ENCODE measurements at places on chromosomes 4 and X. TPM values are rescaled to one million over a fixed set of nuclear protein-coding genes. Genes with fewer than 3 reads are reported as not detected.

The TCEAL7 gene
- 2.6 TPM for total RNA-seq

DNA sequence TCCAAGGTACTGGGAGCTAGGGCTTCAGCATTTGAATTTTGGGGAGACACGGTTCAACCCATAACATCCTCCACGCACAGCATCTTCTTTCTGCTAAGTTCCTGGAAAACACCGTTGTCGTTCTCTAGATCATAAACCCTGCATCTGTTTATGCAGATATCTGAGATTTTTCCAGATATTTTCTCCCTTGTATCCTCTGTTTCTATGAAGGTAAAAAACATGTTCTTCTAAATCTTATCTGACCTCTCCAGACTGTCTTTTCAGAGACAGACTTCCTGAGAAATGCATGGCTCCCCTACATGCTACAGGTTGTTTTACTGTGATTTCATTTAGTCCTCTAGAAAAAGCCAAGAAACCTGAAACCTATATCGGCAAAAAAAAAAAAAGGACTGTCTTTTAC, 152.3 kb upstream of the KLF3 start:
- no peak for DNase-seq

DNA sequence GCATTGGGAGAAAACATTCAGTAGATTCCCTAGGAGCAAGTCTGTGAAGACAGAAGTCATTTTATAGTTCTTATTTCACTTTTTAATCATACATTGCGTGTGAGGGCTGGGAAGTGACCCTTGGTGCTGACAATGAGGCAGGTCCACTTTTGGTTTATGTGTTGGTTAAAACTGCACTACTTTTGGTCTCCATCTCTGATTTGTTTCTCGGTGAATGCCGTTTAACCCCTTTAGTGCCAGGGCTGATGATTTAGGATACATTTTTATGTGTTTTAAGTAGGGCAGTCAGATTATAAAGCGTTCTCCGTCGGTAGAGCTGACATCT, 110.4 kb downstream of the AFF1 start:
- no peak for DNase-seq

DNA sequence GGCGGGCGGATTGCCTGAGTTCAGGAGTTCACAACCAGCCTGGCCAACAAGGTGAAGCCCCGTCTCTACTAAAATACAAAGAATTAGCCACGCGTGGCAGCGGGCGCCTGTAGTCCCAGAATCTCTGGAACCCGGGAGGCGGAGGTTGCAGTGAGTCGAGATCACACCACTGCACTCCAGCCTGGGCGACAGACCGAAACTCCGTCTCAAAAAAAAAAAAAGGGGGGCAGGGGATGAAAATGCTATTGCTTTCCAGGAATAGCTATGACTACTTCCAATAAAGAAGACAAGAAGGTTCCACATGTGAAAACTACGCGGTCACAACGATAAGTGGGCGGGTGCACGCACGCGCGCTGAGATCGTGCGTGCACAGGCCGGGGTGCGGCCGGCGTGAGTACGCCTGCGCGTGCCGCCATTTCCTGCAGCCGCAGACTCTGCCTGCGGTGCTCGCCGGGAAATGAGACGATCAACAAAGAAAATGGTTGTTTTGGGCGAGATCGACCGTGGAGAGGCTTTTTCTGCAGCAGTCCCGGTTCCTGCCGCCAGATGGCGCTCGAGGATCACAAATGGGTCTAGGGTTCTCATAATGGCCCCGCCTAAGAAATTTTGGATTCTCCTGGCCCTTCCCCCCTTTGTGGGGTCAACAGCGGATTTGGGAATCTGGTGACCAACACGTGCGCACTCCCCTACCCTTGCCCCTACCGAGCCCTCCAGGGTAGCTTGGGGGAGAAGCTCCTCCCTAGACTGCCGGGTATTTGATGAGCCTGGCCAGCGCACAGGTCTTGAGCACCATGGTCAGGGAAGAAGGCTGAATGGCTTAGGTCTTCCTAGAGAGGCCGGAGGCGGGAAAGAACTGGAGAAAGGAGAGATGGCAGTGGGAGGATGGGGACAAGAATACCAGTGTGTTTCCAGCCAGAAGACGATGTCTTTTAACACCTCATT, 35.1 kb downstream of the PNMA5 start:
- DNase-seq: peak; percentile 85

- DNase-seq: no peak
These were observed 170.0 kb downstream of the IL1RAPL1 start for GRCh38 chrX:28757290-28757689.

DNA sequence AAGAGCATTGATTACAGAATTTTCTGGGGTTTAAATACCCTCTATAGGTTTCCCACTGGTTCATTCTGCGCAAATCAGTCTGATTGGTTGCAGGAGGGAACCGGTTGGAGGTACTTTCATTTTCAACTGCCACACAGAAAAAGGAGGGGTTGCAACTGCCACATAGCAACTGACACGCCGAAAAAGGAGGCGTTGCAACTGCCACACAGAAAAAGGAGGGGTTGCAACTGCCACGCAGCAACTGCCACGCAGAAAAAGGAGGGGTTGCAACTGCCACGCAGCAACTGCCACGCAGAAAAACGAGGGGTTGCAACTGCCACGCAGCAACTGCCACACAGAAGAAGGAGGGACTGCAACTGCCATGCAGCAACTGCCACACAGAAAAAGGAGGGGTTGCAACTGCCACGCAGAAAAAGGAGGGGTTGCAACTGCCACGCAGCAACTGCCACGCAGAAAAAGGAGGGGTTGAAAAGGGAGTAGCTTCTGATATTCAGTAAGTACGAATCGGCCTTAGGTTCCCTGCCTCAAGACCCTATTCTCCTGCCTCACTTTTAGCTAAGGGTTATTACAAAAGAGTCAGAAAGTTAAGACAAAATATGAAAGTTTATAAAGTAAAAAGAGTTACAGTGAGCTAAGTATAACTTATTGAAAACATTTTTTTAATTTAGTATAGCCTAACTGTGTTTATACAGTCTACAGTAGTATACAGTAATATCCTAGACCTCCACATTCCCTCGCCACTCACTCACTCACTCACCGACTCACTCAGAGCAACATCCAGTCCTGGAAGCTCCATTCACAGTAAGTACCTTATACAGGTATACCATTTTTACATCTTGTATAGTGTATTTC, 431.8 kb downstream of the KCTD8 start:
- DNase-seq: no peak

Data from left ventricle myocardium inferior (tissue), 1 donor.